Fibroblast of the conjunctiva (primary cell): ENCODE measurements at places on chromosomes 1 and 21.
A peak's percentile ranks its signal among the peaks of the same experiment; 100 is the strongest.

DNA sequence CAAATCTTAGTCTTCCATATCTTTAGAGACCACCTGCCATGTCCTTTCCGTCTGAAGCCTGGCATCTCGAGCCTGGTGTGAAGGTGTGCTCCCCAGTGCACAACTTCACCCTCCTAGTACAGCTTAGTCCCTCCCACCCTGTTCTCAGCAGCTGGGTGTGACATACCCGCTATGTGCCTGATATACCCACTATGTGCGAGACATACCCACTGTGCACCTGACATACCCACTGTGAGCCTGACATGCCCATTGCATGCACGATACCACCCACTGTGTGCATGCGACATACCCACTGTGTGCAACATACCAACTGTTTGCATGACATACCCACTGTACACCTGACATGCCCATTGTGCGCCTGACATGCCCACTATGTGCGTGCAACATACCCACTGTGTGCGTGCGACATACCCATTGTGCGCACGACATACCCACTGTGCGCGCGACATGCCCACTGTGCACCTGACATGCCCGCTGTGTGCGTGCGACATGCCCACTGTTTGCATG lies 3.0 kb upstream of the RRP1 start:
- DNase-seq, result no peak

DNA sequence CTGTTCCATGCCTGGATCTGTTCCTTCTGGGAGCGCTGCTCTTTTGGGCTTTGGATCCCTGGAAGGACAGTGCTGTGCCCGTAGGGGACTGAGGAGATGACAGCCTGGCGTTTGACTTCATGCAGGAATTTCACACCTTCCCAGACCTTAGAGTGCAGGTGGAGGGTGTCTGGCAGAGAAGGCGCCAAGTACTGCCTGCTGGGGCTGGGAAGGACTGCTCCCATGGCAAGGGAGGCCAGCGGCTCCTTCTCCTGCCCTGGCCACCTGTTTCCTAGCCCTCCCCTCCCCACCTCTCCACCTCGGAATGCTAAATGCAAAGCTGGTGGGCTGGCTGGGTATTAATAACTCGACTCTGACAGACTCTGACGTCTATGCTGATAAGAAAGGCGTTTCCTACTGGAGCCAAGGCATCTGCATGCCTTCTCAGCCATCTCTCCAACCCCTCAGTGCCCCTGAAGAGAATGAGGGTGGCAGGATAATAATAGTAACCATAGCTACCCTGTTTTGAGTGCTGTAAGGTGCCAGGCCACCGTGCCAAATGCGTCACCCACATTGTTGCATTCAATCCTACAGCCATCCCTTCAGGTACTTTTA lies 17.5 kb upstream of the PDIK1L start:
- no peak for DNase-seq

DNA sequence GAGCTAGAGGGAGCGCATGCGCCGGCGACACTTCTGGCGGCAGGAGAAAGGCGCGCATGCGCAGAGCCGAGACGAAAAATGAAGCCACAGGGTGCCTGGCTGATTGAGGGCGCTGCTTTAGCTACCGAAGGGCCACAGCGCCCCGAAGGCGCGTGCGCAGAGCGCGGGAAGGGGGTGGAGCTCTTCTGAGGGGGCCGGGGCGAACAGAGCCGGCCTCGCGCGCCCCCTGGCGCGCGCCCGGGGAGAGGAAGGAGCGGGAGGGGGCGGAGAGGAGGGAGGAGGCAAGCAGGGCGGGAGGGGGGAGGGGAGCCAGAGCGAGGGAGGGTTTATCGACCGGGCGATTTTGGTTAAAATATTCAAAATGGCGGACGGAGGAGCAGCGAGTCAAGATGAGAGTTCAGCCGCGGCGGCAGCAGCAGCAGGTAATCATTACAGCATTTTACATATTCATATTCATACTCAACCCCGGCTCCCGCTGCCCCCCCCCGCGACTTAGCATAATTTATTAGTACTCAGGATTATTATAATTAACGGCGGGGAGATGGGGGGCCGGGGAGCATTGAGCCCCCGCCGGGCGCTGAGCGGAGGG lies at the start of gene POU2F1:
TSS of gene POU2F1 (plus strand) at position 350 of the 589 bp plus-strand sequence. CDS start at position 362, 12 bp downstream.
- DNase-seq, result peak; percentile 97

DNA sequence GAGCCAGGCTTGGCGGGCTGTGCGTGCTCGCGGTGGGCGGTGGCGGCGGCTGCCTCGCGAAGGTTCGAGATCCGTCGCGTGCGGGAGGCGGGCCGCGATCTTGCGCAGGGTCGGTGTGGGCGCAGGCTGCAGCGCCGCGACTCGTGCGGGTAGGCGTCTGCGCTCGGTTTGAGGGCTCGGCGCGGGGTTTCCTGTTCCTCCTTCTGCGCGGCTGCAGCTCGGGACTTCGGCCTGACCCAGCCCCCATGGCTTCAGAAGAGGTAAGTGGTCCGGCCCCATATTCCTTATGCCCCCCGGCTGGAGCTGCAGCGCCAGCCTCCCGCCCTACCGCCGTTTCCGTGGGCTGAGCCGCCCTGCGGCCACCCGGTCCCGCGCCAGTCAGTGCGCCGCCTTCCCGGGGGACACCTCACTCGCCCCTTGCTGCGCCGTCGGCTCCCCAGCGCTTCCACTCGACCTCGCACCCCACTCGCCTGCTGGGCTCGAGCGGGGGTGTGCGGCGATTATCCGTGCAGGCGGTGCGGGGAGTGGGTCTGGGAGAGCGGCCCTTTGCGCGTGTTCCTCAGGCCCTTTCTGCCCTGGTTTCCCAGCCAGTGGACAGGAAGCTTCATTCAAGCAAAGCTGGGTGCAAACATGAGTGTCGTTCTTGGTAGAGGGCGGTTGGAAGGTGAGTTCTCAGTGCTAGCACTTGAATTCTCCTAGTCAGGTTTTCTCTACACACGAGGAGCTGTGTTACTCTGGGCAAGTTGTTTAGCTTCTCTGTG lies at the start of gene CACYBP:
TSS of gene CACYBP (plus strand) at position 12 of the 761 bp plus-strand sequence. CDS start at position 246, 234 bp downstream.
- DNase-seq, result no peak

DNA sequence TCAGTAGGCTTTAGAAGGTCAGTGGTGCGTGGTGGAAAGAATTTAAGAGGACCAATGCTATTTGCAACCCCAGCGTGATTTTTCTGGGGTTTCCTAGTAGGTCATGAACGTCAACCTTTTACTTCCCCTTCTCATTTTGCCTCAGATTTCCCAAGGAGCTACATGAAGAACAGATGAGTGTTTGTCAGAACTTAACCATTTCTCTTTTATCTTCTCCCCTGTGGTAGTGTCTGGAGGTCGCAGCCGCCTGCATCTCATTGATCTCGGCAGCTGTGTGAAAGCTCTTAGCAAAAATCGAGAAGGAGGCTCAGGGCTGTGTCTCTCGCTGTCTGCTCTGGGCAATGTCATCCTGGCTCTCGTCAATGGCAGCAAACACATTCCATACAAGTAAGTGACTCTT lies 491.1 kb downstream of the KIF26B start:
- no peak for DNase-seq

DNA sequence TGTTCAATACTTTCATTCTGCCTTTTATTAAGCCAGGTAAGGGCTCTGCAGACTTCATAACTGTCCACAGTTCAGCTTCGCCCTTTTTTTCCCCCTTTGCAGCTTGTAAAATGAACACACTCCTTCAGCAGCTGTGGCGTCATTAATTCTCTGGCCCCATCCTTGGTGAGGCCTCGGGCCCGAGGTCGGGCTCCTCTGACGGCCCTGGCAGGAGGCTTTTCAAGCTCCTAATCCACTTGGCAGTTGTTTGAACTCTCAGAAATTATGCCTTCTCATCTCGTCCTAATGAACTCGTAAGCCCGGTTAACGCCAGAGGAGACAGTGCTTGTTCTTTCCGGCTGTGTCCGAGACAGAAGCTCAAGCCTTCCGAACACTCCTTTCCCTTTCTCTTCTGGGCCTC lies 18.1 kb upstream of the EPHA8 start:
- DNase-seq, result no peak

DNA sequence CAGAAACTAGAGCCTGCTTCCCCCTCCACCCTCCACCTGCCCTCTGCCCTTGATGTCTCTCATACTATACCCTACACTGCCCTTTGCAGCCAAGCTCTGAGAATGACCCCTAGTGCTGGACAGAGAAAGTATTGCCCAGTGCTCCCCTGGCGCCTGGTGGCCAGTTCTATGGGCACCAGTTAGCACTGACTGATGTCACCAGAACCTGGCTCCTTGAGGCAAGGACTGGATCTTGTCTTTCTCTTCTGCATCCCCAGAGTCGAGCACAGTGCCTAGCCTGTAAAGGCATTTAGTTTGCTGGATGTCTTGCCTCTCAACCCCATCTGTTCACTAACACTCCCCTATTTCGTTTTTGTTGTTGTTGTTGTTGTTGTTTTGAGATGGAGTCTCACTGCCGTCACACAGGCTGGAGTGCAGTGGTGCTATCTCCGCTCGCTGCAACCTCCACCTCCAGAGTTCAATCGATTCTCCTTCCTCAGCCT lies 5.9 kb downstream of the PHLDA3 start:
- DNase-seq, result no peak

DNA sequence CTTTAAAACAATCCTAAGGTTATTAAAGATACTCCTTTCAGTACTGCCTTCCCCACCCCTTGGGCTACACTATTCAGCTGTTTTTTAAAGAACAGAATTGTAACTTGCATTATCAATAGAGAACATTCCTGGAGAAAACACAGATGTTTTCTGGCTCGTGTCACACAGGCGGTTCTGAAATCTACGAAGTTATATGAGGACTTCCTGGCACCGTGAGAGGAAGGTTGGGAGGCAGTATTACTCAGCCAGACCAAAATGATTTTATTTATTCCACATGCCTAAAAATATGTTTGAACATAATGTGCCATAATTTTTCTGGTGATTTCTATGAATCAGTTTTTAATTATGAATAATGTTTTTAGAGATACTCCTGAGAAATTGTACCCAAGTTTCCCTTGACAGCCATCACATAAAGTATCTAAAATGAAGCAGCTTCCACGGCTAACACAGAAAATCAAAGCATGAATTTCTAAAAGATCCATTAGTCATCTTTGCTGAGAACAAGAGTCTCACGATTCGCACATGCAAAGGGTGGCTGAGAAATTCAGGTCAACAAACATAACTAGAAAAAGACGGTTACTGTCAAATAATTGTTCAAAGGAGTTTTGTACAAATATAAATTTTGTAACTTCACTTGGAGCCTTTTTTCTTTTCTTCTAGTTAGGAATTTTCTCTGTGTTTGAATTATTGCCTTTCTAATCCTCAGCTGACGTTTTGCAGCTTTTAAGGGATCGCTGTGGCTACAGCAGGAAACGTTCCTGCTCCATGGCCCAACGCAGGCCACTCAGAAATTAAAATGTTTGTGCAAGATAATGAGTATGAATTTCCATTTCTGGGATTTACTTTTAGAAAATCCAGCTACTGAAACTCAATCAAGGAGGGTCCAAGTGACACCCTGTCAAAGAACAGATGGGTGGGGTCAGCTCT lies 8.0 kb upstream of the SIM2 start:
- DNase-seq, result no peak

GRCh38 chr1:14599183-14599791 lies 802 bp downstream of the KAZN start:
- DNase-seq, result no peak

DNA sequence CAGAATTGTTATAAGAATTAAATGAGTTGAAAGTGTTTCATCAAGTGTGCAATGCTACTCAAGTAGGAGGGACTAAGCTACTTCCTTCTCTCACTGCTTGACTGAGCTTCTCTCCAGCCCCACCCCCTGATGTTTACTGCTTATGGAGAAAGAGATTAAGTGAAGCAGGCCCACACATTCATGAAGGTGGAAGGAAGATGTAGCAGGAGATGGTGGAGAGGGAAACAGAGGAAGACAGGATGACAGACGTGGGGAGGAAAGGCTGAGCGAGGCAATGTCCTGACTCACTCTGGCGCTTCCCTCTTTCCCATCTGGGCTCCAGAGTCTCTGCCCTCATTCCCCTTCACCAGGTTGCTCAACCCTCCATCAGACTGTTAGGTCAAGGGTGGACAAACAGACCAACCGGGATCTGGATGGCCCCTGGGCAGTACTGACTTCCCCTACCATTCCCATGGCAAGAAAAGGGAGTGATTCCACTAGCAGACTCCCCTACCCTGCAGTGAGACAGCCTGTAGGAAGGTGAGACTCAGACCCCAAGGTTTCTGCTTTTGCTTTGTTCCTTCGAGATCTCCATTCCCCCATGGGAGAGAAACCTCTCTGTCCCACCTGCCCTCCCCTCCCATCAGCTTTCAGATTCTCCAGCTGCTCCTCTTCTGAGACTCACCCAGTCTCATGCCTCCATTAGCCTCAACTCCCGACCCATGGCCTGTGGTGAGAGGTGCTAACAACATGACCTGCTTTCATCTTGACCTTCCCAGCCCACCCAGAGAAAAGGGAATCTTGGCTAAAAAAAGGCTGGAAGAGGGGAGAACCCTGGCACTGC lies 3.1 kb upstream of the ARHGEF2 start:
- no peak for DNase-seq

DNA sequence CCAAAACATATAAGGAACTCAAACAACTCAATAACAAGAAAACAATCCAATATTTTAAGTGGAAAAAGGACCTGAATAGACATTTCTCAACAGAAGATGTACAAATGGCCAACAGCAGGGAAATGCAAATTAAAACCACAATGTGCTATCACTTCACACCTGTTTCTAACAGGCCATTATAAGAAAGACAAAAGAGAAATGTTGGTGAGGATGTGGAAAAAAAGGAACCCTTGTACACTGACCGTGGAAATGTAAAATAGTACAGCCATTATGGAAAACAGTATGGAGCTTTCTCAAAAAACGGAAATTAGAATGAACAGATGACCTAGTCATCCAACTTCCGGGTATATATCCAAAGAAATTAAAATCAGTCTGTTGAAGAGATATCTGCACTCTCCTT lies 37.8 kb upstream of the CD2 start:
- no peak for DNase-seq

DNA sequence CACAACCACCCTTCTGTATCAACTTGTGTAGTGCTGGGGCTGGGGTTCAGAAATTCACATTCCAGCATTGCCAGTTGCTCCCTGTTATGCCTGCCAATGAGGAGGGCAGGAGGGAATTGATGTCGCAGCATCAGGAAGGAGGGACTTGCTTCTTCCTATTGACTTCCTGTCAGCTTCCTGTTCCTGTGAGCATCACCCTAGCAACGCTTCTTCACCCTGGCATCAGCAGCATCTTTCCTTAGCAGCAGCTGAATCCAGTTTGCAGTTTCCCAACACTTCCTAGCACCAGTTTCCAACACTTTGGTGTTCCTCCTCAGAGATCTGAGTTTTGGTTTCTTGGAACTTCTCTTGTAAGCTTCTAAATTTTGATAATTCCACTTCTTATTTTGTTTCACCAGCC lies 8.9 kb upstream of the TRIM62 start:
- DNase-seq, result no peak

DNA sequence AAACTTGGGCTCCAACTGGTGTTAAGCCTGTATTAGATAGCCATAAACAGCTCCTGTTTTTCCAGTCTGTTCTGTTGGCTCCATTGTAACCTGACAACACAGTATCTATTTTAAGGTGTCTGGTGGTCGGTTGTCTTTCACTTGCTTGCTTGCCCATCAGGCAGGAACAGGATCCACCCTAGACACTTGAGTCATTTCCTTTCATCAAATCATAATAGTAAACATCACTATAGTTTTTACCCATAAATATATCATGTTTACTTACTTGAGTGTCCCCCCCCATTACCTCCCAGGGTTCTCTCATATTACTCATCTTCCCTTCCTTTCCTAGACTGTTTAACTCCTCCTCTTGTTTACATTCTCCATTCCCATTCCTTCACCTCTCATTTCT lies 2.9 kb downstream of the DDI2 start:
- no peak for DNase-seq

- no peak for DNase-seq
Observed at GRCh38 chr21:28770867-28771661, 221.6 kb downstream of the LTN1 start.
